ENCODE measurements at places on chromosomes 5 and 9.

- no peak for DNase-seq
Measured at GRCh38 chr5:74337254-74337983, 303.1 kb downstream of the ENC1 start.

DNA sequence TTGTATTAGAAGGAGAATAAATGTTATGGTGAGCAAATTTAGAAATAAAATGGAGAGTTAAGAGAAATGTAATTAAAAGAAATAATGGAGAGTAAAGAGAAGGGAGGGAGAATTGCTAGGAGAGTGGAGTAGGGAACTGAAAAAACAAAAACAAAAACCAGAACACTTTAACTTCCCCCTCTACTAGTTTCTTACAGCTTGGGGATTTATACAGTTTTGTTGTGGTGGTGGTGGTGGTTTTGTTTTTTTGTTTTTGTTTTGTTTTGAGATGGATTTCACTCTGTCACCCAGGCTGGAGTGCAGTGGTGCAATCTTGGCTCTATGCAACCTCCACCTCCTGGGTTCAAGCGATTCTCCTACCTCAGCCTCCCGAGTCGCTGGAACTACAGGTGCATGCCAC lies 322.4 kb downstream of the TMEM167A start:
- no peak for DNase-seq

GRCh38 chr9:133323991-133324703 lies 11.8 kb downstream of the SURF6 start:
- no peak for DNase-seq

GRCh38 chr5:126921241-126922091 lies 108.9 kb downstream of the MARCHF3 start:
- DNase-seq: no peak

DNA sequence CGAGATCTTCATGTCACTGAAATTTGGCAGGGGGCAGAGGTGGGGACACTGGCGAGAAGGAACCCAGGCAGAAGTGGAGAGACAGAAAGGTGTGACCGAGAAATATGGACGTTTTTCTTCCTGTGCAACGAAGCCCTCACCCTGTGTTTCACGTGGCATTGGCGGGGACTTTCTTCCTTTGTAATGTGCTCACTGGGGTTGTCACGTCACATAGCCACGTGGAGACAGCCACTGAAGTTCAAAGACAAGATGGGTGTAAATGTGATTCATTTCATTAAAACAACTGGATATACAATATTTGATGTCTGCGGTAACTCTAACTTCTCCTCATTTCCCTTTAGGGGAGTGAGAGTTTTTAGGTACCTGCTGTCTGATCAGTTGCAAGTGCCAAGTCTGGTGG lies 225.7 kb downstream of the FSTL4 start:
- DNase-seq: no peak

DNA sequence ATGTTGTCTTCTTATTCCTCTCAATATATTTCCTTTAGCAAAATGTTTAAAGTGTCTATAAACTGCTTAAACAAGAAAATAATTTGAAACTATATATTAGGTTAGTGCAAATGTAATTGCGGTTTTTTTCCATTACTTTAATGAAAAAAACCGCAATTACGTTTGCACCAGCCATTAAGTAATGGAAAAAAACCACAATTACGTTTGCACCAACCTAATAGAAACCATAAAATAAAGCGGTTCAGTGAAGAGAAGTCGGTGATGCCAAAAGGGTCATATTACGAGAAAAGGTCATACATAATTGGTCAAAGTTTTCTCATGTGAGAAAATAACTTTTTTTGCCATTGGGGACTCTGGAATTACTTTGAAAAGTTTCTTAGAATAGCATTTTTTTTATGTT lies 385.6 kb upstream of the ST8SIA4 start:
- DNase-seq: no peak

DNA sequence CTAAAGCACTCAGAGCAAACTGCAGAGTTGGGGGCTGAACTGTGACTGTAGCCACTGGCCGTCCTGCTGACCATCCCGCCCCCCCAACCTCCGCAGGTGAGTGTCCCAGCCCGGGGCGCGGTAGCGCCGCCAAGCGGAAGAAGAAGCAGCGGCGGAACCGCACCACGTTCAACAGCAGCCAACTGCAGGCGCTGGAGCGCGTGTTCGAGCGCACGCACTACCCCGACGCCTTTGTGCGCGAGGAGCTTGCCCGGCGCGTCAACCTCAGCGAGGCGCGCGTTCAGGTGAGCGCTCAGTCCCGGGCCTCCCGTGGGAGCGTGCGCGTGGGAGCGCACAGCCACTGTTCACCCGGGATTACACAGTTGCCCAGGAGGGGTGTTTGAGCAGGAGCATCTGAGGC lies 33.7 kb downstream of the PTGES start:
- DNase-seq: no peak

- DNase-seq: no peak
Measured at GRCh38 chr9:426264-426663, 211.6 kb downstream of the DOCK8 start.

DNA sequence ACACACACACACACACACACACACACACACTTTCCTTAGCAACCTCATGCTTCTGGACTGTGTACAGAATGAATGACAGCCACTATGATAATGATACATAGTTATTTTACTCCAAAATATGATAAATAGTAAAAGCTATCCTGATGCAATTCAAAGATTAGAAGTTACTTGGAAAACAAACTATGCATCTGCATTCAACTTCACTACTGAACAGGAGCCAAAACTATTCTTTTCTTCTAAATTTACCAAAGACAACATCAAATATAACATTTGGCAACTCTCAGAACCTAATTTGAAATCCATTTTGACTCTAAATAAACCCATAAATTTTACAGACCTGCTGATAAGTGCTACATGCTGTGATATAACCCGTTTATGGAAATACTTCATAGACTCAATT lies 33.3 kb downstream of the GLIS3 start:
- no peak for DNase-seq

DNA sequence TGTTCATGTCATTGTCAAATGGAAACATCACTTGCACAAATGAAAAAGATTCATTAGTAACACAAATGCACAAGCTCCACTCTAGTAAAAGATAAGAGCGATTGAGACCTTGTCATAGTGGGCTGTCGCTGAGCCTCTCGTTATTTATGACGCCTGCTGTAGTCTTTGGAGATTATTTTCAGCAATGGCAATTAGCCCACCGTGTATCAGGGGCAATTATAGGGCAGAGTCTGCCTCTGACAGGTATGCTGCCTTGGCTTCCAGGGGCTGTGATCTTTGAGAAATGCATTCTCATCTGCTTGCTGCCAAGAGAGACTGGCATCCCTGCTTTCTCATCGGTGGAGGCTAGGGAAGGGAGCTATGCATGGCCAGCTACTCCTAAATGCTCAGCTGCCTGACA lies 426.8 kb upstream of the CLINT1 start:
- DNase-seq: no peak

GRCh38 chr5:165631235-165631634 lies 2125.8 kb downstream of the MAT2B start:
- no peak for DNase-seq

- DNase-seq: no peak
Measured at GRCh38 chr5:6419340-6419852, 29.3 kb upstream of the UBE2QL1 start.

GRCh38 chr5:78806544-78806943 lies 158.0 kb upstream of the LHFPL2 start:
- DNase-seq: no peak

GRCh38 chr5:147708708-147709107 lies 73.8 kb downstream of the JAKMIP2 start:
- no peak for DNase-seq

DNA sequence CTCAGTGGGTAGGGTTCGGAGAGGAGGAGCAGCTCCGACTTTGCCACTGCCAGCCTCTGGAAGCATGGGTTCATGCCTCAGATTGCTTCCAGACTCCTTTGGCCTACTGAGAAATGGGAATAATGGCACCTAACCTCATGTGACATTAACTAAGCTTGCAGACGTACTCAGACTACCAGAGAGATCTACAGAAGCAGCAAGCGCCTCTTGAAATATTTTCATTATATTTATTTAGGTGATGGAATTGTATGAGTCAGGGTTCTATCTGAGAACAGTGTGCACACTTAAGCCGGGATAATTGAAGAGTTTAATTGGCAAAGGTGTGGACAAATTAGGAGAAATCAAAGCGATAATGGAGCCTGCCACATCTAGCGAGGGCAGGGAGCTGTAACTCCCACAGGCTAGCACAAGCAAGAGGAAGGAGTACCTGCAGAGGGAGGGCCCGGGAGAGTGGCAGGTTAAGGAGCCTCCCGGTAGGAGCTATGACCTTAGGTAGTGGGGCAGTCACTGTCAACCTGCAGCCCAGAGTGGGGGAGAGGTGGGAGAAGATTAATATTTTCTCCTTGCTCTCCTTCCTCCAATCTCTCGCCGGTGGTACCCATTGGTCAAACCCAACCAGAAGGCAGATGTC lies 12.2 kb upstream of the PDZD2 start:
- DNase-seq: no peak

GRCh38 chr5:34695275-34696027 lies 39.3 kb downstream of the RAI14 start:
- no peak for DNase-seq

GRCh38 chr9:83362341-83362995 lies 175.7 kb downstream of the FRMD3 start:
- no peak for DNase-seq

DNA sequence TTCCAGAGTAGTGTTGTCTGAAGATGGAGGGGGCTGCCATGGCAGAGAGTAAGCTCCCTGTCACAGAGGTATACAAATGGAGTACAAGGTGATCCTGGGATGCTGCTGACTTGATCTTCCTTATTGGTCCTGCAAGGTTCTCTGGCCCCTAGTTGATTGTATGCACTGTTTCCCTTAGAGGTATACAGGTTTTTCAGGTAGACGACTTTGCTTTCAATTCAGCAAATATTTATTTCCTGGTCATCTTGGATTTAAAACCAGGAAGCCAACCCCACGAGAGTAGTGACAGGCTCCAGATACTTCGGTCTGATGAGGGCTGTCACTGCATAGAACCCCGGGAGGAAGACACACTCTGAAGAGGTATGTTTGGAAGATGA lies 16.5 kb upstream of the TRIM14 start:
- no peak for DNase-seq

- no peak for DNase-seq
Measured at GRCh38 chr5:14669975-14670374, 5.5 kb downstream of the OTULIN start.

GRCh38 chr9:82645600-82645999 lies 417.3 kb downstream of the RASEF start:
- DNase-seq: no peak

DNA sequence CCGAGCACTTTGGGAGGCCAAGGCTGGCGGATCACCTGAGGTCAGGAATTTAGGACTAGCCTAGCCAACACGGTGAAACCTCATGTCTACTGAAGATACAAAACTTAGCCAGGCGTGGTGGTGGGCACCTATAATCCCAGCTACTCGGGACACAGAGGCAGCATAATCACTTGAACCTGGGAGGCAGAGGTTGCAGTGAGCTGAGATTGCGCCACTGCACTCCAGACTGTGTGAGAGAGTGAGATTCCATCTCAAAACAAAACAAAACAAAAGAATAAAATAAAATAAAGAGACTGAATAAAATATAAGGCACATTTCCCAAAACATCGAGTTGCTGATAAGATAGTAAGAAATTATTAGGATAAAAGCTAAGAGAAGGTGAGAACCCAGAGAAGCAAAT lies 32.3 kb upstream of the GLDC start:
- no peak for DNase-seq

DNA sequence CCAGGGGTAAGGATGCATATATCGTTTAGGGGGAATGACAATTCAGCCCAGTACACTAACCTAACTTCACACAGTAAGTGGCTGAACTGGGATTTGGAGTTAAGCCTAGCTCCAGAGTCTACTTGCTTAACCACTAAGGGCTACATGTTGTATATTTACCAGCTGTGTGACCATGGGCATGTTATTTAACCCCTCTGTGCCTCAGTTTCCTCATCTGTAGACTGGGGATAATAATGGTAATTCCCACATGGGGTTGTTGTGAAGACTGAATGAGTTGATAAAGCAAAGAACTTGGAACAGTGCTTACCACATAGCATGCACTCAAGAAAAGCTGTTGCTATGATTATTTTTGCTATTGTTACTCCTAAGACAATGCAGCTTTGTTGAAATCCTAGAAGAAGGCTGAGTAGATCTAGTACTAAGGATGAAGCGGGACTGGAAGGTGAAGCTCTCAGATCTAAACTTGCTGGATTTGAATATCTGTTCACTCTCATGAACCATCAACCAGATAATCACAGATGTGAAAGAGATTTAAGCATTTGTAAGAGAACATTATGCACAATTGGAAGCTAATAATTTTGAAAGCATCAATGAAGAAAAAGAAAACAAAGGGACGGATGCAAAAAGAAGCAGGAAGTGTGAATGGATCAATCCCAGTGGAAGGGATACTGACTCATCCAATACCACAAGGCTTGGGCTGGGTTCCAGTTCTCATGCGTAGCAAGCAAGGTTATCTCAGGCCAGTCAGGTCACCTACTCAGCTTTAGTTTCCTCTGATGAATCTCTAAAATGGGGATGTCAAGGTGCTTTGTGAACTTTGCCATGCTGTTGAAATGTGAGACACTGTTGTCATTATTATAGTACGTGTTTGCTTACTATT lies 78.5 kb upstream of the TBC1D2 start:
- DNase-seq: no peak

DNA sequence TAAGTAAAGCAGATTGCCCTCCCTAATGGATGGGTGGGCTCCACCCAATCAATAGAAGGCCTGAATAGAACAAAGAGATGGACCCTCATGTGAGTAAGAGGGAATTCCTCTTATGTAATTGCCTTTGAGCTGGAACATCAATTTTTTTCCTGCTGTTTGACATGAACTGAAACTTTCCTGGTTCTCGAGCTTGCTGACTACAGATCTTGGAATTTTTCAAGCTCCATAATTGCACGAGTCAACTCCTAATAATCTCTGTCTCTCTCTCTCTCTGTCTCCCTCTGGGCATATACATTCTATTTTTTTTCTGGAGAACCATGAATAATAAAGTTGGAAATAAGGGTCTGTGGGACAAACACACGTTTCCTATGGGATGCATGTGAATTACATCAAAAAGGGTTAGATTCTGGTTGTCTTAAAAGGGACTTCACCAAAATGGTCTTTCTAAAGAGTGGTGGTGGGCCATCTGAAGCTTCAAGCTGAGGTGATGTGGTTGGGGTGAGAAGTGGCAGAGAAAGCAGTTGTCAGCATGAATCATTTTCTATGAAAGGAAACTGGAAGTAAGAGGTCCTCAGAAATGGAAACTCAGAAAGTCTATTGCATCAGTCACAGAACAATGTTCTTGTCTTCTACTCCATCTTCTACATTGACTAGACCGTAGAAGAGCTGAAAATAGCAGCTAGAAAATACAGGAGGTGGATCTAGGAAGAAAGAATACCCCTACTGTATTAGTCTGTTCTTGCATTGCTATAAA lies 47.0 kb upstream of the HOMER1 start:
- no peak for DNase-seq

- DNase-seq: no peak
Measured at GRCh38 chr5:143133721-143134120, 269.8 kb downstream of the NR3C1 start.

DNA sequence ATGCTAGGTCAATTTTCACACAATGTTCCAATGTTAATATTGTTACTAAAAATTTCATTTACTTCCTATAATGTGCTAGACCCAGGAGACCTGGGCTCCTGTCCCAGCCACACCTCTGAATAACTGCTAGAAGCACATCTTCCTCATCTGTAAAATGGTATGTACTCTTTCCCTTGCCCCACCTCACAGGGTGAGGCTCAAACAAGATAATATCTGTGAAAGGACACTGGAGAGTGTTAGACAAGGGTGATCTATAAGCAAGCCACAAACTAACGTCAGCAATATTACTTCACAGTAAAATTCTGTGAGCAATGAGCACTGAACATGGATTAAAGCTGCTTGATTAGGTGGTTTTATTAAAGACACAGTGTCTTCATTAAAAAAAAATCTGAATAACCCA lies 186.4 kb downstream of the EPB41L4A start:
- DNase-seq: no peak

Data from activated T-cell treated with anti-CD3 and anti-CD28 coated beads, Interleukin-2, amount 50 U/mL, for 1 hour (primary cell).